ENCODE measurements at places on chromosomes 5 and 9.

GRCh38 chr9:88694625-88695024 lies 159.6 kb downstream of the NXNL2 start:
- DNase-seq, result no peak

- peak; percentile 79 for DNase-seq
Measured at GRCh38 chr5:39948867-39949468, 524.2 kb upstream of the DAB2 start.

- no peak for DNase-seq
Measured at GRCh38 chr9:130991778-130992681, 16.9 kb upstream of the LAMC3 start.

- no peak for DNase-seq
Measured at GRCh38 chr5:94508461-94509148, 109.8 kb downstream of the KIAA0825 start.

- no peak for DNase-seq
Measured at GRCh38 chr5:162067655-162068411, at the start of gene GABRG2. Gene GABRG2, plus strand, starts transcription at chr5:162067773. Its CDS starts 227 bp downstream, at chr5:162068000.
